Testis (tissue), 5 donors: ENCODE measurements at places on chromosomes 6 and 20. TPM values are rescaled to one million over a fixed set of nuclear protein-coding genes. Genes with fewer than 3 reads are reported as not detected.

- no peak for DNase-seq
Measured at GRCh38 chr6:113481458-113481857, 375.7 kb upstream of the MARCKS start.

GRCh38 chr6:129490521-129491255 lies 219.3 kb downstream of the ARHGAP18 start:
- DNase-seq, result no peak

The CLIC5 gene
- total RNA-seq, result 4.8 TPM

The PHACTR3 gene
- 1.2 TPM for total RNA-seq

The DZANK1 gene
- total RNA-seq, result 12.1 TPM

DNA sequence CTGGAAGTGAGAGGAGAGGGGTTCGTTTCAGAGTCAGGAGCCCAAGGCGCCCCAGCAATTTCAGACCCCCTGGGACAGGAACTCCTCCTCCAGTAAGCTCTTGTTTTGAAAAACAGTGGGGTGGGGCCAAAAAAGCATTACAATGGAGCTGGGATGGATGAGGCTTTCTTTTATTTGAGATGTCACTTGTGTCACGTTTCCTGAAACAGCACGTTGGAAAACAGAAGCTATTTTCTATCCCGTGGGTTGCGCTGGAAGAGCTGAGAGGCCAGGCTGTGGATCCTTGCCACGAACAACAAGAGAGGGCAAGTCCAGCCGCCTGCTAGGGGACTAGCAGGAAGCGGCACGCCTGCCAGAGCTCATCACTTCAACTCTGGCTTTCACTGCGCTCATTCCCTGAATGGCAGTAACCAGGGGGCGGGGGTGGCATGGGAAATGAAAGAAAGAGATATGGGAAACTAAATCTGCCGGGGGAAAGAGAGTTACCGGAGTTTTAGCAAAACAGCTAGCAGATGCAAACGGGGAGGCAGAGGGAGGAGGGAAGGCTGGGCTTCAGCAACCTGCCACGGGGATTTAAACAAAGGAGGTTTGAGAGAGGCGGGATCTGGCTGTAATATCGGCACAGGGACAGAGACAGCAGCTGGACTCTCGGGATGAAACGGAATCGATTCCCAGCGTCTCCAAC lies 34.6 kb downstream of the GCNT2 start:
- DNase-seq, result peak; percentile 37

- DNase-seq, result no peak
Measured at GRCh38 chr6:157879034-157879872, 56.2 kb downstream of the SNX9 start.

DNA sequence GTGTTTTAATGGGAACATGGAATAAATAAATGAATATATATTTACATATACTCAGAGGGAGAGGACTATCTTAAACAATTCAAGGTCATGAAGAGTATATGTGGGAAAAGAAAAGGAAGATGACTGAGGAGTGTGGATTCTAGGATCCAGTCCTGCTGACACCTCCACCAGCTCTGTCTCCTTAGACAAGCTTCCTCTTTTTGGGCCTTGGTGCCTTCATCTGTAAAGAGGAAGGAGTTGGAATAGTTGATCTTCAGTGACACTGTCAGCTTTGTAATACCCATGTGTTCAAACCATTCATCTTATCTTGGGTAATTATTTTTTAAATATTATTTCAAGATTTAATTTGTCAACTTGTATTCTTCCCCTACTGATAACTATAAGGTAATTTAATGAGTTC lies 338.0 kb downstream of the ADGRB3 start:
- DNase-seq, result no peak

DNA sequence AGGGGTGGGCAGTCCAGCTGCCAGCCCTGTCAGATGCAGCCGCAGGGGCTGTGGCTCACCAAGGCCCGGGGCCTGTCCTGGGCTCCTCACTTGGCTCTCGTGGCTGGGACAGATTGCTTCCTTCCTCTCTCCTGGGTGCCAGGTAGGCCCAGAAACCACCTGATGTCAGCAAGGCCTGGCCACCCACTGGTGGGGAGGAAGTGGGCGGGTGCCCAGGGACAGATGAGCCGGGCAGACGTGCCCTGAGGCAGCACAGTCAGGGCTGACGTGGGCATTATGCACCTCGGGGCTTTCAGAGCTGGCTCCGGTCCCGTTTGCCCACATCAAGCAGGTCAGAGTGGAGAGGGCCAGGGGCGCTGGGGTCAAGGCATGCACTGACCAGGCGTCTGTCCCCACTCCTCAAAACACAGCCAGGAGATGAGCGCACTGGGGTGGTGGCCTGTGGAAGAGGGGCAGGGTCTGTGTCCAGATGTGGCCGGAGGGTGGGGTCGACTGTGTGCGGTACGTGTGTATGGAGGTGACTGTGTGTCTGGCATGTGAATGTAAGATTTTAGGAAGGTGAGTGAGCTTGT lies 133.2 kb upstream of the PTPN1 start:
- DNase-seq, result no peak

The KIAA1755 gene
- total RNA-seq, result 9.6 TPM

DNA sequence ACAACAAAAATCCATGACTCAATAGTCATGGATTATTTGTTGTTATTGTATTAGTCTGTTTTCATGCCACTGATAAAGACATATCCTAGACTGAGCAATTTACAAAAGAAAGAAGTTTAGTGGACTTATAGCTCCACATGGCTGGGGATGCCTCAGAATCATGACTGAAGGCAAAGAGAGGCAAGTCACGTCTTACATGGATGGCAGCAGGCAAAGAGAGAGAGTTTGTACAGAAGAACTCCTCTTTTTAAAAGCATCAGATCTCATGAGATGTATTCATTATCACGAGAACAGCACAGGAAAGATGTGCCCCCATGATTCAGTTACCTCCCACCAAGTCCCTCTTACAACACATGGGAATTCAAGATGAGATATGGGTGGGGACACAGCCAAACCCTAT lies 144.3 kb upstream of the PLCB4 start:
- DNase-seq, result no peak

The CLVS2 gene
- total RNA-seq, result 0.19 TPM

DNA sequence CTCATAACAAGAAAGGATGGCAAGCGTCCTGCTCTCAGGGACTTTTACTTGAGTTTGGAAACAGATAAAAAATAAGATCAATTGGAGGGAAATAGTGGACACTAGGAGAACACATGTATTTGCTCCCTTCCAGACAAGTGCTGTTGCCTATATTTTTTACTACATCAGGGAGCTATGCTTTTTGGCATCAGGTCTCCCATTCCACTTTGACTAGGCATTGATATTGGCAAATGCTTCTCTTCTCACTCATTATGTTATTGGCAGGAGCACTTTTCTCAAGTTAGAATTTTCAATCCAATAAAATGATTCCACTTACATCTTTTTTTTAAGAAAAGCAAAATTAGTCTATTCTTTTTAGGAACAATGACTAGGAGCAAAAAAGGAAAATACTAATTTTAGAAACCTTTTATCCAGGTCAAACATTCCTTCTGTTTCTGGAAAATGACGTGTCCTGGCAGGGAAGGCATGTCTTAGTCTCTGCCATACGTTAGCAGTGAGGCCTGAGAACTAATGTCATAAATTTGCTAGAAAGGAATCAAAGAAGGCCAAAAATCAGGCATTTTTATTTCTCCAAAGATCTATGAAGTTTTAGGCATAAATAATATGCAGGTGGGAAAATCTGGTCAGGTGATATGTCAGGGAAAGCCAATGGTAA lies 21.4 kb downstream of the BCAS1 start:
- no peak for DNase-seq

- no peak for DNase-seq
Measured at GRCh38 chr20:24679448-24680047, 210.1 kb downstream of the SYNDIG1 start.

DNA sequence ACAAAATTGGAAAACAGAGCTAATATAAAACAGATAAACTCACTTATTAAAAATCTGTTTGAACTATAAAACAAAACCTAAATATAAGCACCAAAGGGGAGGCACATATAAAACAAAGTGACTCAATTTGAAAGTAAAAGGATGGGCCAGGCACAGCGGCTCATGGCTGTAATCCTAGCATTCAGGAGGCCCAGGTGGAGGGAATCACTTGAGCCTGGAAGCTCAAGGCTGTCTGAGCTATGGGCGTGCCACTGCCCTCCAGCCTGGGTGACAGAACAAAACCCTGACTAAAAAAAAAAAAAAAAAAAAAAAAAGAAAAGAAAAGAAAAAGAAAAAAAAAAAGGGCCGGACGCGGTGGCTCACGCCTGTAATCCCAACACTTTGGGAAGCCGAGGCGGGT lies 31.1 kb upstream of the SMAP1 start:
- DNase-seq, result no peak

The TMEM200A gene
- 3.6 TPM for total RNA-seq

The TMEM170B gene
- total RNA-seq, result 8.0 TPM

GRCh38 chr6:5905431-5906339 lies 101.0 kb downstream of the NRN1 start:
- DNase-seq, result peak; percentile 73

The TINAG gene
- total RNA-seq, result not detected

The PKIB gene
- 3.3 TPM for total RNA-seq

DNA sequence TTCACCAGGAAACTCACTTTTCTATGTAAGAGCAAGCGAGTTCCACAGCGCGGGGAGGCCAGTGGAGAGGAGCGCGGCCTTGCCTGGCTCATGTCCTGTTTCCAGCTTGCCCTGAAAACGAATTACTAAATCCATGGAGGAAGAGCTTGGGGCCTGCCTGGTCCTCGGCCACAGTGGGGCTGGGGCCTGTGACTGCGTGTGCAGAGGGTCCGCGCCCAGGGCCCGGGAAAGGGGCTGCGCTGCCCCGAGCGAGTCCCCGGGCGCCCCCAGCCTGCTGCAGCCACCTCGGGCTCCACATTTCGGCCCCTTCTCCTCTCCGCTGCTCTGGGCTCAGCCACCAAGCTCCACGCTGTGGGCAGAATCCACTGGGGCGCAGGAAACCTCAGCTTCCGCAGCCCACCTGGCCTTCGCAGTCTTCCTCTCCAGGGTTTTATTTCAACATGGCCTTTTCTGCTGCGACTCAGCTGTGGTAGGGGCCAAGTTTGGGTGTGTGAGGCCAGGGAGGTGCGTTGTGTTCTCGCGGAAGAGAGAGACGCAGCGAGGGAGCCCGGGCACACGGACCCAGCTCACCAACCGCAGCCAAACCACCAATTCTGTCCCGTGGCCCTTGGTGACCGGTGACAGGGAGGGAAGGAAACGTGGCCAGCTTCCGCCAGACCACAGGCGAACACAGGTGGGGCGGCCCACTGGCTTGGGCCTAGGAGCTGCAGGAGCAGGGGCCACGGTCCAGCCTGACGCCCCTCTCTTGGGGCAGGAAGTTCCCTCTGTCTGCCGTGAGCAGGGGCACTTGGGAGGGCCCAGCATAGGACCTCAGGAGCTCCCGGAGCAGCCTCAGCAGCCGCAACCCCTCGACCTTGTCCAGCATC lies 211.4 kb downstream of the ERMARD start:
- no peak for DNase-seq

GRCh38 chr6:41442800-41443501 lies 103.2 kb upstream of the FOXP4 start:
- DNase-seq, result peak; percentile 76

DNA sequence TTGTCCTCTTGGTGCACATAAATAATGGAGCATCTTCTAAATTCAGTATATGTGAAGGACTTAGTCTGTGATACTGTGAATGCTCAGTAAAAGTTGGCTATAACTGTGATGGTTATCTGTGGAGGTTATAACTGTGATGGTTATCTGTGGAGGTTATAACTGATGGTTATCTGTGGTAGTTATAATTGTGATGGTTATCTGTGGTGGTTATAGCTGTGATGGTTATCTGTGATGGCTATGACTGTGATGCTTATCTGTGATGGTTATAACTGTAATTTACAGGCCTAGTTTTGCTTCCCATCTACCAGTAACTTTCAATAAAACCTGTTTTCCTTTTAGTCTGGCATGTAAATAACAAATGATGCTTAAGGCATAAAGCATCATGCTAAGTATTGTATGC lies 16.5 kb downstream of the PTK7 start:
- DNase-seq, result no peak

- DNase-seq, result no peak
Measured at GRCh38 chr6:42271834-42272805, 54.5 kb upstream of the MRPS10 start.

DNA sequence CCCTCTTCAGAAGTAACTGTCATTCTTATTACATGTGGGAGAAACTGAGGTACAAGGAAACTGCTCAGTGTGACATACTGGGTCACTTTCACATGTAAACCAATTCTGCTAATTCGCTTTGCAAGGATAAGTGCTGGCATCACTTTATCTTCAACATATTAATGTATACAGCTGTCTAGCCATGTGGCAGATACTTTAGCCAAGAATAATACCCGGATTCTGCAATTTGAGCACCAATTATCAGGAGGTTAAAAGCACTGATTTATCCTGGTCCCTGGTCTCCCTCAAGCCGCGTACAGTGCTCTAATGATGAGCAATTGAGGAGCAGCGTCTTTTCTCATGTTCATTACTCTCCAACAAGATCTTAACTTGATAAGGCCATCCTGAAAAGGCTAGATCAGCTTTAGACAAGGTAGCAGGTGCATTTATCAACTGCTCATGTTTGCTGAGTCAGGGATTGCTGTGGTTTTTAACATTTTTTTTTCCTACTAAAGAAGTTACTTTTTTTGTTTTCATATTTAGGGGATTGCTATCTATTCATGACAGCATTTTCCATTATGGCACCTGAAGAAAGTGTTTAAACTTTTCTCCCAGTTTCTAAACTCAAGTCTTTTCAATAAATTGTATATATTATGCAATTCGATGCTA lies 1066.3 kb upstream of the MAP3K7 start:
- no peak for DNase-seq

GRCh38 chr20:62496568-62497218 lies 20.9 kb upstream of the GATA5 start:
- peak; percentile 56 for DNase-seq

- peak; percentile 28 for DNase-seq
Measured at GRCh38 chr6:143961886-143962878, 45.9 kb downstream of the PLAGL1 start.

DNA sequence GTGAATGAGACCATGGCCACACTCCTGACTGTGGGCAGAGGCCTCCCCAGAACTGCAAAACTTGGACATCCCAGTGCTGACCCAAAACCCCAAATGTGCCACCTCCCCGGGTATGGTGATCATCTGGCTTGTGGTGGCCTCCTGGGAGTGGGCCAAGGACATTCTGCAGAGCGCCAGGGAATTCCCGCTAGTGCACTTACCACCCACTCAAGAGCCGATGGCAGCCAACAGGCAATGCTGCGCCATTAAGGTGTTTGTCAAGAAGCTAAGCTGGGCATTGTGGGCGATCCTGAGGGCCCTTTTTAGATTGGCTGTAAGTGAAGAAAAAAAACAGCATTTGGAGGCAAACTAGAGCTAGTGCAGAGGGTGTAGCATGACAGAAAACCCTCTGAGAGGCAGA lies 9.4 kb downstream of the MMP24 start:
- no peak for DNase-seq

GRCh38 chr6:15430186-15430585 lies 184.3 kb downstream of the JARID2 start:
- DNase-seq, result no peak

- no peak for DNase-seq
Measured at GRCh38 chr20:58040447-58041290, 187.8 kb downstream of the ANKRD60 start.

- DNase-seq, result no peak
Measured at GRCh38 chr20:32354592-32355416, 3.3 kb upstream of the ASXL1 start.
